ENCODE measurements at places on chromosomes 1 and 21.

GRCh38 chr1:51558375-51558924 lies 39.4 kb upstream of the EPS15 start:
- DNase-seq: no peak

GRCh38 chr1:18938707-18939070 lies 17.8 kb downstream of the IFFO2 start:
- no peak for DNase-seq

DNA sequence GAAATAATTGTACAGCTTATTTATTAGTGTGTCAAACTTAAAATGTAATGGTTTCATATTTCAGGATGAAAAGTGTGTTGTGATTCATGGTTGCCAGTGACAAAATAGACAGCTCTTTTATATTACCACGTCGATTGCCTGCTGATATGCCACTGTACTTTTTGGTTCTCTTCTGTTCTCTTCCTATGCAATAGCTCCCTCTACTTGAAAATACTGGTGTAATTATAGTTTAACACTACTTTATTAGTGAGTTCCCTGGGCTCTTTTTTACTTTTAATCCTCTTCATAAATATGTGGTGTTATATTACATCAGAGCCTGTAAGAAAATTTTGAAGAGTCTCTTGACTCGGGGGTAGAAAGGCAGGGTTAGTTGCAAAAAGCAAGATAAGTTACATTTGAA lies 111.3 kb downstream of the PATJ start:
- DNase-seq: no peak

DNA sequence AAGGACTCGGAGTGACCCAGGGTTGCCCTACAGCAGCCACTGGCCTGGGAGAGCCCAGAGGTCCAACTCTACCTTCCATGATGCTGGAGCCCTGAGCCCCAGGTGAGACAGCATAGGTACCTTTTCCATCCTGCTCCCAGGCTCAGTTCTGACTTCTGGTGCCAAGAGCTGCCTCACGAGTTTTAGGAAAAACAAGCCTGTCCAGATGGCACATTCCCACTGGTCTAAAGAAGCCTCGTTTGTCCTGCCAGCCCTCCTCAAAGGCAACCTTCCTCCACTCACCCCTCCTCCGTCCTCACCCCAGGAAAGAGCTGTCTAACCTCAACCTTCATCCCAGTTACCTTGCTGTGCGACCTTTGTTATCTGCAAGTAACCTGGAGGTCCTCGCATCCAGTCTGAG lies 53.5 kb upstream of the PRELP start:
- DNase-seq: no peak

GRCh38 chr21:42221581-42222345 lies 2.8 kb downstream of the ABCG1 start:
- no peak for DNase-seq

GRCh38 chr1:234229581-234230387 lies 143.5 kb upstream of the COA6 start:
- DNase-seq: no peak

- DNase-seq: no peak
These were observed 16.5 kb upstream of the PKP1 start for GRCh38 chr1:201266774-201267173.

DNA sequence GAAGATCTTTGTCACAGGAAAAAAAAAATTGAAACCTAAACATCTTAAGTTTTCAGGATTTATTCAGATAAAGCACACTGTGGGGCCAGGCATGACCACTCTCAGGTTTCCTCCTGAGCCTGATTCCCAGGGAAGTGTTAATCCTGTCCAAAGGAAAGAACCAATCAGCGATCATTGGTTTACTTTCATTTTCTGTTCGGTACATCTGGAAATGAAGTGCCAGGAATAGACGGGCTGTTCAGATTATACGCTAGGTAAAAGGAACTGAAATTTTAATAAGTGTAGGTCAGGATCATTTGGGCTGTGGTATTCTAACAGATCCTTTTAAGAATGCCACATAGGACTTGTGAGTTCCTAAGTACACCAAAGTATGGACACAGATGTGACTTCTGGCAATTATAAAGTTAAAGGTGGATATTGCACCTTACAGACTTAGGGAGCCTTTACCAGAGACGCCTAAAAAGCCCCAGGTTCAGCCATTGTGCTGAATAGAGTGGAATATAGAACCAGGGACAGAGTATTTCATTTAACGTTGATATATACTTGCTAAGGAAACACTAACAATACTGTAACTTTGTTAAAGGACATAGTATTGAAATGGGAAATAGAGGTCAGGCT lies 9.3 kb upstream of the CACYBP start:
- no peak for DNase-seq
